ENCODE measurements at places on chromosomes 1 and 21.

GRCh38 chr1:31248276-31248675 is 8.6 kb upstream of the NKAIN1 start:
- no peak for DNase-seq

GRCh38 chr1:67175530-67176087 is 9.4 kb downstream of the IL23R start:
- no peak for DNase-seq

- DNase-seq: no peak
Measured at GRCh38 chr21:21971384-21971783, 973.2 kb downstream of the NCAM2 start.

GRCh38 chr1:195141294-195141693 is 1466.9 kb downstream of the KCNT2 start:
- no peak for DNase-seq

DNA sequence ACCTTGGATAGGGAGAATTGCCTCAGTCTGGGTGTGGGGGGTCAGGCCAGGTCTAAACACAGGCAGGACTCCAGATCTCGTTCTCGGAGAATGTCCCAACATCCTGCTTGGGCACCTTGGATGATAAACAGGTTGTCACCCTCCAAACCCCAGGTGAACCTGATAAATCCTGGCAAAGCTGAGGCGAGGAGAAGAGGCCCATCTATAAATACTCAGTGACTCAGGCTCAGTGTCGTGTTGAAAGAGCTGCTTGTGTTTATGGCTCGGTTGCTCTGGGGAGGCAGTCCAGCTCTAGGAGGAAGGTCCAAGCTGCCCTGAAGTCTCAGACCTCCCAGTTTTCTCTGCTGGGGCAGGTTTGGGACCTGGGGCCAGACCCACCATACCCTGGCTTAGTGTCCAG is 15.8 kb upstream of the TRIM63 start:
- no peak for DNase-seq

- DNase-seq: no peak
Measured at GRCh38 chr1:218368686-218369085, 23.6 kb downstream of the TGFB2 start.

DNA sequence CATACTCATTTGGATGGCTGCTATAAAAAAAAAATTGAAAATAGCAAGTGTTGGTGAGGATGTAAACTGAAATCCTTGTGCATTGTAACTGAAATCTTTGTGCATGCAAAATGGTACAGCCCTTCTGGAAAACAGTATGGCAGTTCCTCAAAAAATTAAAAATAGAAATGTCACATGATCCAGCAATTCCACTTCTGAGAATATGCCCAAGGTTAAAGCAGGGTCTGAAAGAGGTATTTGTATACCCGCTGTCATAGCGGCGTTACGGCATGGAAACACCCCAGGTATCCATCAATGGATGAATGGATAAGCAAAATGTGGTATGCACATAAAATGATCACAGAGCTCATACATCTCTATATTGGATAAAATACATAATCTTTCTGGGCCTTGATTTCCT is 116.7 kb downstream of the RUSC1 start:
- no peak for DNase-seq

- no peak for DNase-seq
Measured at GRCh38 chr1:237258871-237259270, 216.9 kb downstream of the RYR2 start.

GRCh38 chr21:44723177-44724131 is 12.1 kb upstream of the TSPEAR start:
- no peak for DNase-seq

GRCh38 chr1:172971241-172971640 is 79.5 kb downstream of the TNFSF18 start:
- DNase-seq: no peak

DNA sequence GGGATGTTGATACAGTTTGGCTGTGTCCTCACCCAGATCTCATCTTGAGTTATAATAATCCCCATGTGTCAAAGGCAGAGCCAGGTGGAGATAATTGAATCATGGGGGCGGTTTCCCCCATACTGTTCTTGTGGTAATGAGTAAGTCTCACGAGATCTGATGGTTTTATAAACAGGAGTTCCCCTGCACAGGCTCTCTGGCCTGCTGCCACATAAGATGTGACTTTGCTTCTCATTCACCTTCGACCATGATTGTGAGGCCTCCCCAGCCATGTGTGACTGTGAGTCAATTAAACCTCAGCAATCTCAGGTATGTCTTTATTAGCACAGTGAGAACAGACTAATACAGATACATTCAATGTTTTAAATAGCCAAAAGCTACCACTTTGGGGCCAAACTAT is 41.1 kb downstream of the SLC35F3 start:
- DNase-seq: no peak

GRCh38 chr1:205612104-205612503 is 19.7 kb downstream of the ELK4 start:
- DNase-seq: no peak

- DNase-seq: no peak
Measured at GRCh38 chr1:65108025-65108642, 39.9 kb upstream of the AK4 start.

DNA sequence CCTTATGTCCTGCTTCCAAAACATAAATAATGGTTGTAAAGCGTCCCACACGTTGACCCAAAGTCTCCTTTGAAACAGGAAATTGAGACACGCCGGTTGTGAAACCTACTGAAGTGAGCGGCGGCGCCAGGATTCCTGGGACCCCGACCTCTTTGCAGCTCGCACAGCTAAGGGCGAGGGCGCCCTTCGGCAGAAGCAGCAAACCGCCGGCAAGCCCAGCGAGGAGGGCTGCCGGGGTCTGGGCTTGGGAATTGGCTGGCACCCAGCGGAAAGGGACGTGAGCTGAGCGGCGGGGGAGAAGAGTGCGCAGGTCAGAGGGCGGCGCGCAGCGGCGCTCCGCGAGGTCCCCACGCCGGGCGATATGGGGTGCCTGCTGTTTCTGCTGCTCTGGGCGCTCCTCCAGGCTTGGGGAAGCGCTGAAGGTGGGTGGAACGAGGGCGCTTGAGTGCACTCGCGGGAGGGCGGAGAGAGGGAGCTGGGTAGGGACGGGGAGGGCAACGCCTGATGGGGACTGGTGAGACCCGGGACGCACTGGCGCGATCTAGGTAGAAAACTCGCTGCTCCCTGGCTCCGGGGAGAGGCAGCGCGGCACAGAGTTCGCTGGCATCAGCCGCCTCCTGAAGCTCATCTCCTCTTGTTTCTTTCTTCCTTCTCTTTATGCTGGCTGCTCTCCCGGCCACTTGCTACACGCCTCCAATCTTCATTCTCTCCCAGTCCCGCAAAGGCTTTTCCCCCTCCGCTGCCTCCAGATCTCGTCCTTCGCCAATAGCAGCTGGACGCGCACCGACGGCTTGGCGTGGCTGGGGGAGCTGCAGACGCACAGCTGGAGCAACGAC is at the start of gene CD1D:
Gene CD1D, plus strand, starts transcription at position 155 of the 836 bp plus-strand sequence. Its CDS starts 207 bp downstream, at position 362.
- no peak for DNase-seq

- DNase-seq: no peak
Measured at GRCh38 chr1:73947009-73947408, 251.0 kb downstream of the LRRIQ3 start.

GRCh38 chr1:222920169-222920568 is 105.3 kb downstream of the DISP1 start:
- DNase-seq: no peak

DNA sequence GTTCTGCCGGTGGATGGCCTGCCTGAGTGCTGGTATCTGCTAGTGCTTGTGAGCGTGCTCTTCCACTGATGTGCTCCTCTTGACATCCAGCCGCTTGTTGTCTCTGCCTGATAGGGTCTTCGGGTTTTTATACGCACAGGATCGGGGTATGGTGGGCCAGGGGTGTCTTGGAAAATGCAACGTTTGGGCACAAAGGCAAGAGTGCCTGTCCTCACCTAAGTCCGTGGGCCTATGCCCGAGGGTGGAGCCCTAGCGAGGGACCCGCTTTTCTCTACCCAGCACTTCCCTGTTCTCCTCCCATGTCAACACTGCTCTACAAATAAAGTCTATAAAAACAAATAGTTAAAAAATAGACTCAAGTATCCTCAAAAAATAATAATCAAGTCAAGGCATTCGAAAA is 1007.8 kb downstream of the PLA2G4A start:
- no peak for DNase-seq

DNA sequence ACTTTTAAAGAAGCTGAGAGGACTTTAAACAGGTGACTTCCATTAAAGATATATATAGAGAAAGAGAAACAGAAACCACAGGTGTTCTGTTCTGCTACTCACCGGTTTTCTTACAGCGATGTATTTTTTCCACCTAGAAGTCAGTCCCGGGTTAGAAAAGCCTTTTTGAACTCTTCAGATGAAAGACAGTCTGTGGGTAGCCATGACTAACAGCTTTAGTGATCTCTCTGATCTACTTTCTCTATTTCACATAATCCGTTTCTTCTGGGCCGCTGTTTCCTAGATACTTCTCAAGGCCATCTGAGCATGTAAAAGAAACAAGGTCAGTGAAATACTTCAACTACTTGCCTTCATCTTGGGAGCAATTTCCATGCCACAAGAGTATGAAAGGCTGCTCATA is 25.1 kb downstream of the WDR64 start:
- peak; percentile 0 for DNase-seq

DNA sequence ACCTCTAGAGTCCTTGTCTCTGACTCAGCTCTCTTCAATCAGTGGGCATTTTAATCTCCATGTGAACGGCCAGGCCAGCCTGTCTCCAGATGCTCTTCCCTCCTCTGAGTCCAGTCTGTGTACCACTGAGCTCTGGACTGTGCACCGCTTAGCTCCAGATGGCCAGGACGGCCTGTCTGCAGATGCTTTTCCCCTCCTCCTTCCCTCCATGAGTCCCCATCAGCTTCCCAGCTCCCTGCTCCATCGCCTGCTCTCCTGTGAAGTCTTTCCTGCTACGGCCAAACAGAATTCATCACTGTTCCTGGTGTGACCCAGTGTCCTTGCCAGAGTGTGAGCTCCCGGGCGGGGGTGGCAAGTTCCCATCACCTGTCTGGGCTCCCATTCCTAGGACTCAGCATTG is 42.0 kb downstream of the STUM start:
- DNase-seq: no peak

DNA sequence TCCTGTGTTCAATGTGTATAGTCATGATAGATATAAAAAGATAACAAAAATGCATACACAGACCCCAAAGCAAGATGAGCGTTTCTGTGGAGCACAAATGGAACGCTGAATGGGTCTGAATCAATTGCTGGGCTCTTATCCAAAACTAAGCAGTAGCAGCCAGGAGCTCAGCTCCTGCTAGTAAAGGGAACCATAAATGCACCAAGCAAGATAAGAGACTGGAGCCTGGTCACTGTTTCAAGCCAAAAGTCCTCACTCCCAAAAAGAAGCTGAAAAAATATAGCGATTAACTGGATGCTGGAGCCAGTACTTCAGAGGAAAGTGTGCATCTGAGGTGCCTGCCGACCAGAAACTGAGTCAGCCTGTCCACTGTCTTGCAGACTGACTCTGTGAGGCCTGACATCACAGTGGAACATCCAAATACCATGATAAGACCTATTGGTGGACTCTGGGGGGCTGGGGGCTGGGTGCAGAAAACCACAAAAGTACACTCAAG is 68.9 kb downstream of the LRRC8C start:
- DNase-seq: no peak

DNA sequence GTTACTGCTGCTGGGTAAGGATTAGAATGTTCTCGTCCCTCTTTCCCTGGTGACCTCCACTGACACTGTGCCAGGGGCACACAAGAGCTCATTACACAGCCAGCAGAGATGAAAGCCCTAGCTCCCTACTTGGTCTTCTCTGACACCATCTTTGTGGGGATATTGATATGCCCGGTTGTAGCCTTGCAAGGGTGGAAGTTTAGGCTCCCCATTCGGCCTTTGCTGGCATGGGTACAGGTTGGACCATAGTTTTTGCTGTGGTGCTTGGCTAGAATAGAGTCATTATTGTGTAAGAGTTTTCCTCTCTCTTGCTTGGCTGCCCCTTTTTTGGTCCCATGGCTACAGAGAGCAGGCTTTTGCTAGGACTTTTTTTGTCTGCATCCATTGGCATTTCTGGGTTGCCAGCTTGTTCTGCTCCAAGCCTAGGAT is 12.3 kb downstream of the RAB4A start:
- DNase-seq: no peak

DNA sequence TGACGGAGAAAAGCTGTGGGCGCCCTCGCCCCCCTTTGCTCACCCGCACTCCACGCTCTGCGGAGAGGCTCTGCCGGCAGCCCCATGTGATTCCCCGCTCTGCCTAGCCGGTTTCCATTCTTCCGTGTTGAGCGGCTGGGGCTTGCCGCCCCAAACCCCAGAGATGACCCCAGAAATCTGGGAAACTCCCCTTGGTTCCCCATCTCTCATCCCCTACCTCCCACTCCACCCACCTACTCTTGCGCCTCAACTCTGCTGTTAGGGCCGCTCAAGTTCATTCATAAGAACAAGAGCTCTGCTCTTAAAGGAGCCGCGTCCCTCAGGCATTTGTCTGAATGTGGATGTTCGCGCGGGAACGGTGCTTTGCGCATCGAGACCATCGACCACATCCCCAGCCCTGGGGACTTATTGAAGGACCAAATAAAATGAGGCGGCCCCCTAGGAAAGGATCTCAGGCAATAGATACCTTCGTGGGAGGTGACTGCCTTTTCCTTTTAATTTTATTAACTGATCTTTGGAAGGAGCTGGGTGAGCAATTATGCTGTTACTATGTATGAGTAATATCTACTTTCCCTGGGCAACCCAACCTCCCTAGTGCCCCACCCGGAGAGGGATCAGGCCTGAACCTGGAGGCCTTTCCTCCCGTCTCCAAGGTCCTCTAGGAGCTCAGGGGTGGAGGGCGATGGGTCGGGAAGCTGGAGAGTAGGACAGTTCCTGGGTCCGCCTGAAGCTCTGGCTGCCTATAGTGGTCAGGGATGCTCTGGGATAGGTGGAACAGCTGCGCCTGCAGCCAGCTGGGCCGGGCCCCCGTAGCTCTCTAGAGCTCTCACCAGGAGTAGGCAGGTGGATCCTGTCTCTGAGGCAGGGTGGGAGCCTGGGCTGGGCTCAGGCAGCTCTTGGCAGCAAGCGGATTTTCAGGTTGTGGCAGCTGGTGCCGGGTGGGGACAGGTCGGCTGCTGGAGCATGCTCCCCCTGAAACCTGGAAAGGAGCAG is 898 bp downstream of the MFSD2A start:
- peak; percentile 3 for DNase-seq

DNA sequence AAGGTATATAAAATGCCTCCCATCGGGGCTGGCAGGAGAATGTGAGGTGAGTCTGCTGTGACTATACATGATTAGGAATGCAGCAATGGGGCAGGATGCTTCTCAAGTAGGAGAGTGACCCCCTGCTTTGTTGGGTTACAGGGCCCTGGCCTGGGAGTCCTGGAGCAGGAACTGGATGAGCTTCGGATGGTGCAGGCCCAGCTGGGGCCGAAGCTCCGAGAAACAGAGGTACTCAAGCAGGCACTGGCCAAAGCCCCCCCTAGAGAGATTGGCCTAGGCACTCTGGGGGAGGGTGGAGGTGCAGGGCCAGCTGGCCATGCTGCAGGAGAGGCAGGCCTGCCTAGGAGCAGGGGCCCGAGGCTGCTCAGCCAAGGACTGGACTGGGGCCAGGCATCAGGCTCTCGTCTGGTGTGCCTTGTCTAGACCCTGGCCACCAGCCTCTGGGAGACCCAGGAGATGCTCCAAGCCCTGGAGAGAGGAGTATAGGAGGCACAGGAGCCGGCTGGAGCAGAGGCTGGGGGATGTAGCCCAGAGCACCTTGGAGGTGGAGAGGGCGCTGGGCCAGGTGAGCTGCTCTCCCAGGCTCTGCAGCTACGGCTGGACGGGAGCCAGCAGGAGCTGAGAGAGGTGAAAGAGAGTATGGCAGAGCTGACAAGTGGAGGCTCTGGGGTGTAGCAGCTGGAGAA is 32.8 kb upstream of the PKP1 start:
- no peak for DNase-seq

GRCh38 chr1:66383168-66383567 is 150.8 kb upstream of the SGIP1 start:
- no peak for DNase-seq

GRCh38 chr1:118223426-118223825 is 38.4 kb upstream of the SPAG17 start:
- no peak for DNase-seq
